CD8-positive, alpha-beta memory T cell (primary cell): ENCODE measurements at places on chromosomes 5 and 9.

- no peak for DNase-seq
These were observed 25.7 kb upstream of the C5orf47 start for GRCh38 chr5:173963182-173963838.

GRCh38 chr9:135703726-135704125 lies 1.7 kb downstream of the KCNT1 start:
- no peak for DNase-seq

DNA sequence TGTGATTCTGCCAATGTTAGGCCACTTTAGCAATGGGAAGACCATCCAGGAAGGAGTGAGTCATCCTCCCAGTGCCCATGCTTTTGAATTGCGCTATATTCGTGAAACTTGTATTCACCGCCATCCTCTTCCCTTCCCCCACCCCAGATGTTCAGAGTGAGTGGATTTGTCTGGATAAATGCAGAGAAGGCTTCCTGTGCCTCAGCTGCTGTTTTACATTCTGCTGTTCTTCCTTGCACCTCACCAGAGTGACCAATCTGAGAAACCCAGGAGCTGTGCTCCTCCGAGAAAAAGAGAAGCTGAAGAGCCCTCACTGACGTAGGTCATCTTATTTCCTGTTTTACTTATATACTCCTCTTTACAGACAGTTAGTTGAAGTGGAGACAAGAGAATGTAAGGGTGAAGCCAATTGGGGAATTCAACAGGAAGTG lies 24.6 kb upstream of the SVEP1 start:
- no peak for DNase-seq

DNA sequence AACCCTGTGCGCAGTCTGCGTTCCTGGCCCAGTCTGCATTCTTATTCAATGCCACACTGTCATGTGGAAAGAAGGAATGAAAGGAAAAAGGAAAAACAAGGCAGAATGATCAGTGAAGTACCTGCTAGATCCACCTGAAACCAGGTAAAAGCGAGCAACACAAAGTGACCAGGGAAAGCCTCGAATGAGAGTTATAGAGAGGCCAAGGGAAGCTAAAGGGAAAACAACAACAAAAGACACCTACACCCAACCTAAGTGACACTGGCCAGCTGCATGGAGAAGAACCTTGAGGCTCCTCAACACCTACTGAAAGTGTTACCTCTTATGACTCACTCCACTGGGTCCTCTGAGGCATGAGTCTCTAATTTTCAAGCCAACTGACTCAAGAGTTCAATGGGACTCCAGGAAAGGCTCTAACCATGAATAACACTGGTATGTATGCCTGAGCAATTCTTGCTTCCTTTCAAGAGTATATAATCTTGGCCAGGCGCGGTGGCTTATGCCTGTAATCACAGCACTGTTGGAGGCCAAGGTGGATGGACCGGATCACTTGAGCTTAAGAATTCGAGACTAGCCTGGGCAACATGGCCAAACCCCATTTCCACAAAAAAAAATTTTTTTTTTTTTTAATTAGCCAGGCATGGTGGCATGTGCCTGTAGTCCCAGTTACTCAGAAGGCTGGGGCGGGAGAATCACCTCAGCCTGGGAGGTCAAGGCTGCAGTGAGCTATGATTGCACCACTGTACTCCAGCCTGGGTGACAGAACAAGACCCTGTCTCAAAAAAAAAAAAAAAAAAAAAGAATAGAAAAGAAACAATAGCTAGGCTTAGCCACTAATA lies 29.0 kb downstream of the MTMR12 start:
- no peak for DNase-seq

DNA sequence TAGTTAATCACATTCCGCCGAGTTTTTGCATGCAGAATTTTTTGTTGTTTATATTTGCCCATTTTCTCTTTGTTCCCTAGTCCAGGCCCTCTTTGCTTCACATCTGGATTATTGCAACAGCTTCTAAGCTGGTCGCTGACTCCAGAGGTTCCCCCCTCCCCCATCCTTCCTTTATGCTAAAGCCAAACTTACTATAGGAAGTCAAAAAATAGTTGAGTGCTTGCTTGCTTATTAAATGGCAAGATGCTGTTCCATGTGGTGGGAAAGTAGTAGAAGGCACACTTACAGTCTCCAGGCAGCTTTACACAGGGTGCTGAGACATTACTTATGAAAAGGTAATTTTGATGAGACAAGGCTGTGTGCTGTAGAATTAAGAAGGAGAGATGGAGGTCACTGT lies 1.3 kb downstream of the ZBTB34 start:
- peak; percentile 20 for DNase-seq

DNA sequence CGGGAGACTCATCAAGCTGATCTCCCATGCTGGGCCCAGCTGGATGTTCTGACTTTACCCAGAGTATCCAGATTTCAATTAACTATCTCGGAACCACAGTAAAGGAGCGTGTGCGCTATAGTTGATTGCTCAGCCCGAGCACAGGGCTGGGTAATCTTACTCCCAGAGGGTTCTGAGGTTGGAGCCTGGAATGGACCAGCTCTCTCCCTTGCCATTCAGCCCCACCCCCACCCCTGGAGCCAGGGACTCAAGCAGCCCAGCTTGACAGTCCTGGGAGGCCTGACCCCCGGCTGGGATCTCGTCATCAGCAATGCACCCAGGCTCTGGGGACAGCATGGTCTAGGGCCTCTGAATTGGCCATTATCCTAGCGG lies 23.7 kb upstream of the PTGES start:
- DNase-seq = no peak

DNA sequence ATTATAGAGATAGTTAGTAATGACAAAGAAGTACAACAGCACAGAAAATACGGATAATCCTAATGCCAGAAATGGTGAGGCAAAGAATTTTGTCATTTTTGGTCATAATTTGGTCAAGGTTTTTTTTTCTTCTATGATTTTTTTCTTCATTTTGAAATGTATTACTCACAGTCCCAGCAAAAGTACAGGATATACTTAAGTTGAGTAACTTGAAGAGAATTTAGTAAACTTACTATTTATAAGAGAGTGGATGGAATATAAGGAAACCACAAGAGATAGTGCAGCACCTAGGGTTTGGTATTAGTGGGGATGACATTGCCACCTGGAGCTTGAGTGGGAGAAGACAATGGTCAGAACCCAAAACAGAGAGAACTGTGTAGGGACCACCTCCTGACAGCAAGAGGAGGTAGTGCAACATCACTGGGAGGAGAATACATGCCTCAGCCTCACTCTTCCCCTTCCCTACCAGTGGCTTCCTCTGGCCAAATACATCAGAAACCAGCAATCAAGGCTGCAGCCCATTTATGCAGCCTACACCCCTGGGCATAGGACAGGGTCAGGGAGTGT lies 434.5 kb upstream of the TRPC7 start:
- DNase-seq = no peak

DNA sequence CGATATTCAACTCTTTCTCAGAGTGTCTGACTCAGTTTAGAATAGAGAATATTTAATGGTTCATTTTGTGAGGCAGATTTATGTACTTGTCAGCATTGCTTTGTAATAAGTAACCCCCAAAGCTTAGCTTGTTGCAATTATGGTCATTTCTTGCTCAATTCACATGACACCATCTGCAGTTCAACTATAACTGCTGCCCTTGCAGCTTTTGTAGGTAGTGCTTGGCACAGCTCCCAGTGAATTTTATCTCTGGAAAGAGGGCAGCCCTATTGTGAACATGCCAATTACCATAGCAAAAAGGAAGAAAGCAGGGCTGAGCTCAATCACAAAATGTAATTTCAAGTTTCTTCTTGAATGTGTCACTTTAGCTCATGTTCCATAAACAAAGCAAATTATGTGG lies 1587.7 kb upstream of the ACO1 start:
- DNase-seq = no peak
